ENCODE measurements at places on chromosomes 4 and X. TPM values are rescaled to one million over a fixed set of nuclear protein-coding genes. Genes with fewer than 3 reads are reported as not detected.

DNA sequence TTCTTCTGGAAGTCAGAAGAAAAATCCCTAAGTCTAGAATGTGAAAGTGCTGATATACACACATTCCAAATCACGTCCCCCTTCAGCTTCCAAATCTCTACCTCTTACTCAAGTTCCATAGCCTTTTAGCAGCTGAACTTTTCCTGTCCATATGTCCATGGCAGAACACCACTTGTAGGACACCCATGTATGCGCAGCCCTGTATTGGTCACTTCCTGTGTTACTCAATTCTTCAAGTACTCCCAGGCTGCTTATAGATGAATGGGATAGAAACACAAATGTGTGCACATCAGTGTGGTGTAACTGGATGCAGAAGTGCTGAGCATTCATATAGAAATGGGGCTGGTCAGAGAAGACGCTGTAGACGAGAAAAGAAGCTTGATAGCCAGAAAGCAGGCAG lies 18.8 kb downstream of the SRPX2 start:
- DNase-seq: no peak

The RHOXF2 gene
- total RNA-seq: not detected

DNA sequence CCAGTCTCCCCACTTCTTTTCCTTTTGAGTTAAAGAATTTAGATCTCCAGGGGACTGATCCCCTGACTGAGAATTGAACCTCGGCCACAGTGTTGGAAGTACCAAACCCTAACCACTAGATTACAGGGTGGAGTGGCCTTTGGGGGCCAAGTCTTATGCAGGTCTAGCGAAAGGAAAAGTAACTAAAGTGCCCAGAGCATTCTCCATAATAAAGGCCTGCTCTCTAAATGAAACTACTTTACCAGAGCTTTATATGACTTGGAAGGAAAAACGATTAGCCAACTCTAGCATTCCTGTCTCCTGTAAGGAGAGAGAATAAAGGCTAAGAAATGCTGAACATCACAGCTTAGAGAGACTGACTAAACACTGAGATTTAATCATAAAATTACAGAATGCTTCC lies 788.0 kb downstream of the C4orf33 start:
- DNase-seq: no peak

The TMEM156 gene
- not detected for total RNA-seq

DNA sequence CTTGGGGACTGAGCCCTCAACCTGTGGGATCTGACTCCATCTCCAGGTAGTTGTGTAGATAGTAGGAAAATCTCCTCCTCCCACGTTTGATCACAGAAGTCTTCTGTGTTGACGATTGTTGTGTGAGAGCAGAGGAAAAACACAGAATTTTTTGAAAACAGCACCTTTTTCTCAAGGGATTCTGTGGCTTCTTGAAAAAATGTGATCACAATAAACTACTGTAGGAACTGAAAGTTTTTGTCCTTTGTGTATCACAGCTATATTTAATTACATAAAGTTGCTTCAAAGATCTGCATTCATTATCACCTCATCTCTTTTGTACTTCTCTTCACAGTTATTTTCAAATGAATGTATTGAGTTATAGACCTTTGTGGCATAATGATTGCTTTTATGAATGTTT lies 85.1 kb downstream of the AFF1 start:
- no peak for DNase-seq

GRCh38 chrX:48541140-48541814 lies 1.8 kb downstream of the TBC1D25 start:
- DNase-seq: no peak

DNA sequence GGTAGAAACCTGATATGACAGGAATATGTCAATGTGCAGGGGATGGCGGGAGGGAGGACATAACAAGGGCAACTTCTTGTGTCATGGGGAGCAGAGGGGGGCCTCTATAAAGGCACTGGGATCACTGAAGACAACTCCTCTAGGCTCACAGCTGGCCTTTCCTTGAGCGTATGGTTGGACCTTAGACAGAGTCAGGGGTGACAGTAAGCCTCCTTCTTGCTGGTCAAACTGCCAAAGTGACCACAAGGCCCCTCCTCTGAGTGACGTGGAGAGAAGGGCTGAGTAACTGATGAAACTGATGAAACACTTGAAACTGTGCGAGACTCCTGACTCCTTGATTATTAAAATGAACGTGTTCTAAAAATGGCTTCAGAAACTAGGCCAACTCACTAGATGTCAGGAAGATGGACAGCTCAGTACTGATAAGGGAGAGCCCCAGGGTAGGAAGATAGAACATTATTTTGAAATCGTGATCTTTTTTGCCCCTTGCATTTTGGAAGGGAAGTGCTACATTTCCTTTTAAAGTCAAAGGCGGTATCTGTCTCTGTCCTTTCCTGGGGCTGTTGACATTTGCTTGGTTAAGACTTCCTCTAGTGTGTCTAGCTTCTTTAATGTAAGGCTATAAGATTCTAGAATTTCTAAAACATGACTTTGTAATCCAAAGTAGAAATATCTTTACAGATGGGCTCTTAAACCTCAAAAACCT lies 1.6 kb downstream of the RAB33A start:
- no peak for DNase-seq

The NAP1L5 gene
- 7.4 TPM for total RNA-seq

DNA sequence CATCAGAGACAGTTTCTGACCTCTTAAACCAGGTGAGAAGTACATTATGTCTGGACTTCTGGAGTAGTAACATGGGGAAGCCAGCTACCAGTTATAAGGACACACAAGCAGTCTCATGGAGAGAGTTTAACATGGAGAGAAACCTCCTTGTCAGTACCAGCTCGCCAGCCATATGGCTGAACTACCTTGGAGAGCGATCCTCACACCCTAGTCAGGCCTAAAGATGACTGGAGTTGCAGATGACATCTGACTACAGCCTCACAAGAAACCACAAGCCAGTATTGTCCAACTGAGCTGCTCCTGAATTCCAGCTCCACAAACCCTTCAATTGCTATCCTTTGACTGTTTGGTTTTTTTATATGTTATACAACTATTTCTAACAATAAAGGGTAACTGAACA lies 49.8 kb downstream of the PDHA2 start:
- peak; percentile 17 for DNase-seq

GRCh38 chrX:131841496-131842437 lies 181.3 kb upstream of the STK26 start:
- DNase-seq: peak; percentile 63

DNA sequence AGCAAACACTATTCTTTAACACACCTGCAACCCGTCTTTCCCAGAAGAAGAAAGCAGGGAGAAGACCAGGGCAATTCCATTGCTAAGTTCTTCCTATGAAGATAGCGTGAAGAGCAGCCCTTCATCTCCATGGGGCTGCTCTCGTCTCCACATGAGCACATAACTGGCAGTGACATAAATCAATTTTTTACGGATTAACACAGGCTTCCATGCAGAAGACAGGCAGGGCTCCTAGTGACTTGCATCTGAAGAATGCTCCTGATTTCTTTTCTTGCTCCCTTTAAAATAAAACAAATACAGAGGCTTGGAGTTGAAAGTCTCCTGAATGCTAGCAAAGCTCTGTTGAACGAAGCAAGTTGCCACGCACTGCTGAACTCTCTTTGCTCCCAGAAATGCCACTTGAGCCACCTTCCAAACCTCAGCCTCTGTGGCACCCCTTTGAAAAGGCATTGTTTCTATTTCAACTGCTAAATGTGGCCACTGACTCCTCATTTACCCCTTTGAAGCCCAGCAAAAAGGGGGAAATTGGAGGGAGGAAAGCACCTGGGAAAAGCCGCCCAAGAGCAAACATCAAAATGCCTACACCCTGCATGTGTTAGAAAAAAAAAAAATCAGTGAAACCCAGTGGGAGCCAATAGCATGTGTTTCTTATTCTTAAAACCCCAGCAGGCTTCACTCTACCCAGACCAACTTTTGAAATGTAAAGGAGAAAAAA lies 383.7 kb downstream of the IDS start:
- no peak for DNase-seq

GRCh38 chr4:170093973-170094535 lies 4.3 kb upstream of the AADAT start:
- no peak for DNase-seq

DNA sequence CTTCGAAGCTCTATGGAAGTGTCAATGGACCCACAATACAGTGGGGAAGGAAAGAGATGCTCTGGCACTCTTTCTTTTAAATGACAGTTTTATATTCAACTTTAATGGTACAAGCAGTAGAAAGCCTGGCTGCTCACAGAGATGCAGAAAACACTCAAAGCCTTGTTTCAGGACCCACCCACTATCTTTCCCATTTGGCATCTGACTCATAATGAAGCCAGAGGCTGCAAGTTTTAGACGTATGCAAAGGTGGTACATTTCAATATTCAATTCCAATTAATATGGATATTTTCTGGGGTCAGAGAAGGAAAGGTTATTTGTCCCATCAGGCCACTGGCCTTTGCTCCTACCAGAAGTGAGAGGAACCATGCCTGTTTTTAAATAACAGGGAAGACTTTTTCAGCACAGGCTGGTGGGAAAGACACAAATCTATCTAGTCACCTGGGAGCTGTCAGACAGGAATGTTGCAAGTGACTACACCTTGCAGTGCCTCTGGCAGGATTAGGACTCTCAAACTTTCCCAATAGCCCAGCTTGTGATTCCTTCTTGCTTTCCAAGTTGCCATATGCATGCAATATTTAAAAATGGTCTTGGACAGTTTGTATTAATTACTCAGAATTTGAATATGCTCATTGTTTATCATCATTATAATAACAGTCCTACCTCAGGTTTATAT lies 70.0 kb upstream of the RAB40AL start:
- DNase-seq: no peak

DNA sequence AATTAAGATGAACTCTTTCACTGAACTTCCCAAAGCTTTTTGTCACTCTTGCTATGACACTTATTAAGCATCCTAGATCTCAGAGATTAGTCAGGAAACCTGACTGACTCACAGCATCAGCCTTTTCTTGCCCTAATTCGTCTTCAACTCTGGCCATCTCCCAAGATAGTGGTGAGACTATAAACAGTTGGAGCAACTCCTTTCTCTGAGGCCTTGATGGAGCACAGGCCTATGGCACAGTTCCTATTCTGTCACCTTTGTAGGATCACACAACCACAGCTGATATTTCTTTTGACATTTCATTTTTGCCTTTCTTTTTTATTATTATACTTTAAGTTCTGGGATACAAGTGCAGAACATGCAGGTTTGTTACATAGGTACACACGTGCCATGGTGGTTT lies 217.6 kb downstream of the PRR32 start:
- no peak for DNase-seq

The KLB gene
- total RNA-seq: 20.3 TPM

The SCML2 gene
- 5.7 TPM for total RNA-seq

GRCh38 chrX:8520178-8520577 lies 55.5 kb downstream of the VCX3B start:
- DNase-seq: no peak
